HS-27A (cell line): ENCODE measurements at places on chromosomes 12 and 14.
A peak's percentile ranks its signal among the peaks of the same experiment; 100 is the strongest.

GRCh38 chr12:41527534-41528116 is 339.5 kb downstream of the PDZRN4 start:
- DNase-seq = no peak

DNA sequence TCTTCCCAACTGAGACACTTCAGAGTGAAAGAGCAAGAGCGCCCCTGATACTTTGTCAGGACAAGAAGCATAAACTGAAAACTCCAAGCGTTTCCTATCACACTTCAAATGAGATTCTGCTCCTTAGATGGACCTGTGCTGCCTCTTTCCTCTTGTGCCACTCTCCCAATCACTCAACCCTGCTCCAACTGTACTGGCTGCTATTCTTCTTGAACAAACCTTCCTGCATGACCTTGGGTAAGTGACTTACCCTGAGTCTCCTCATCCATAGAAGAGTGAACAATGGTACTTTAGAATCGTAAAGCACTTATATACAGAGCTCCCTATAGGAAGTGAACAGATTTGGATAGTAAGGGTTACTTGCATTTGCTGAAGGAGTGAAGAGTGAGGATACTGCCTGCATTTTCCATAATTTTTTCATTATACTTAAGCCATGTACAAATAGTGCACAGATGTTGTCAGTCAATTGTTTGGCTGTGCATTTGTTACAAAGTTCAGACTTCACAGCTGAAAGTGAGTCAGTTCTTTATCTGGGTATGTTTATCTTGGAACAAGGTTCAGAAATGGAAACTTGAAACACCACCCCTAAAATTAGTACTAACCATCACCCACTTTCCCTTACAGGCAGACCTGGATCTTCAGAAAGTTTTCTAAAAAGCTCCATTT is 10.8 kb downstream of the MTERF2 start:
- DNase-seq = no peak

DNA sequence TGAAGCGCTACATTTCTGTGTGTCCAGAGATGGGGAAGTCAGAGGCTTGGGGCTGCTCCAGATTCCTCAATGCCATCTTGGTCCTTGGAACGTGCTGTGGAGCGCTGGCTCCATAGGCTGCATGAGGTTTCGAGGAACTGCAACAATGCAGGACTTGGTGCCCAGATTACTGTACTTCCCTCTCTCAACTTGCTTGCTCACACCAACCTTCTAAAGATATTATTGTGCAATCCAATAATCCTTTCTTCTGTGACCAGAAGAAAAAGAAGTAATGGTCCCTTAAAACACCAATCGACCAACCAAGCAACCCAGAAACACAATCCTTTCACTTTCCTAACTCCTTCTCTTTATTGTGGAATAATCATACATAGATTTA is 3.7 kb downstream of the PRICKLE1 start:
- no peak for DNase-seq

- peak; percentile 11 for DNase-seq
Measured at GRCh38 chr12:16385782-16386646, 38.6 kb downstream of the MGST1 start.

DNA sequence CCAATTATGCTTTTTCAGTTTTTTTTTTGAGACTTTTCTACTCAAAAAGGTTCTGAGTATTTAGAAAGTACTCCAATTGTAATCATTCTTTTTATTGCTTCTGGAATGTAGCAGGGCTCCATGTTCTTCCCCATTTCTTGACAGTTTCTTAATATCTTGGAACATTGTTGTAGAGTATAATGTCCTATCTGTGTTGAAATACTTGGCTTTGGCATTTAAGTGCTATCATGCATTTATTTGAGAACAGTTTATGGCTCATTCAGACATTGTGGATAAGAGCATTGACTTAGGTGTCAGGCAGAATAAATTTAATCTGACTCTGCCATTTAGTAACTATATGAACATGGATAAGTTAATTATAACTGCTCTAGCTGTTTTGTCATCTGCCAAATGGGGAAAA is 28.3 kb downstream of the ADIPOR2 start:
- no peak for DNase-seq
